Ureter (tissue), 1 donor: ENCODE measurements at places on chromosomes 4 and X. TPM values are rescaled to one million over a fixed set of nuclear protein-coding genes. Genes with fewer than 3 reads are reported as not detected.

- DNase-seq, result no peak
These were observed 345.9 kb upstream of the NOCT start for GRCh38 chr4:138669479-138670315.

DNA sequence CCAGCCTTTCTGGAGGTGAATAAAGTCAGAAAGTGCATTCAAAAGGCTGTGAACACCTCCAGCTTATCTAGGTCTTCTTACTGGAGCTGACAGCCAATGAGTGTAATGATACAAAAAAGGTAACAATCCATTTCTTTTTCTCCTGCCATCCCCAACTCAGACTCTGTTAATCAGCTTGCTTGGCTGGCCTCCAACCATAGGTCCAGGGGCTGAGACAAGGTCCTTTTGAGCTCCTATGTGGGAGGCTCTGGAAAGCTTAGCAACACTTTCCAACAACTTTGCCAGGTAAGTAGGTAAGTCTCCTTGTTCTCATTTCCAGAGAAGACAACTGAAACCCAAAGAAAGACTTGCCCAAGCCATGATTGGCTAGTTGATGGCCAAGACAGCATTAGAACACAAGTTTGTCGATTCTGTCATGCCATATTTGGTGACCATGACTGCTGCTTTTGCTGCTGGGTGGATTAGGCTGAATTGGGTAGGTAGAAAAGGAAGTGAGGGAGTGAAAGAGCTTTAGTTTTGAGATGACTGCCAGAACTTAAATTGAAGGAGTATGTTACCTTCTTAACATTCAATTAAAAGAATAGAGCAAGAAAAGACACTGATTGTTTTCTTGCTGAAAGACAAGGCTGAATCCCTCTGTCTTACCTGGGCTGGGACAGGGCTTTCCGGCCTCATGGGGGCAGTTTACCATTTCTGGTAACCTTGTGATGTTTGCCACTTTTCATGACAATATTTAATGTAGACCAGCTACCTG, 22.8 kb downstream of the VSIG4 start:
- DNase-seq, result no peak

DNA sequence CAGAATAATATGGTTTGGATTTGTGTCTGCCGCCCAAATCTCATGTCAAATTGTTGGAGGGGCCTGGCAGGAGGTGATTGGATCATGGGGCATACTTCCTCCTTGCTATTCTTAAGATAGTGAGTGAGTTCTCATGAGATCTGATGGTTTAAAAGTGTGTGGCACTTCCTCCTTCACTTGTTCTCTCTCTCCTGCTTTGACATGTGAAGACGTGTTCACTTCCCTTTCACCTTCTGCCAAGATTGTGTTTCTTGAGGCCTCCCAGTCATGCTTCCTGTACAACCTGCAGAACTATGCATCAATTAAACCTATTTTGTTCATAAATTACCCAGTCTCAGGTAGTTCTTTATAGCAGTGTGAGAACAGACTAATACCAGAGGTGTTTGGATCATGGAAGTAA, 325.7 kb upstream of the GIMD1 start:
- no peak for DNase-seq

Gene ETDA
- total RNA-seq, result not detected

Gene RHOXF1
- total RNA-seq, result not detected

- no peak for DNase-seq
These were observed 59.8 kb downstream of the PACRGL start for GRCh38 chr4:20760053-20760452.

DNA sequence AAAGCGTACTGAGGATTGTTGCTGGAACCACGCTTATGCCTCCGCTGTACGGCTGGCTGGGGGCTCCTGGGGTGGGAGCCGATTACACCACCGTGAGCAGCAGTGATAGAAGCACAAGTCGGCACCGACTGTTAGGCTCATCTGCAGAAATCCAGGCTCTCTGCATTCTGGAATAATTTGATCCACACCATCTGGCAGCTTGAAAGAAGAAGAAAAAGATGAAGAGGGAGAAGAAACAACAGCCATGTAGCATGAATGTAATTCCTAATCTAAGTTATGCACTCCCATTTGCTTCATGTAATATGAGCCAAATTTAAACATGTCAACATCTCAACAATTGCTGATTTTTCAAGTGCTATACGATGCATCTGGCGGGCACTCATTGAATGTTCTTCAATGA, 84.6 kb upstream of the DHX15 start:
- DNase-seq, result no peak

Gene CXCL11
- total RNA-seq, result 0.31 TPM
